ENCODE measurements at places on chromosomes 6 and 20. TPM values are rescaled to one million over a fixed set of nuclear protein-coding genes. Genes with fewer than 3 reads are reported as not detected.

- peaks cover 34% of the 10 kb centered on the region for H3K4me1 ChIP-seq
- no peaks in the 10 kb centered on the region for H3K27me3 ChIP-seq
- DNase-seq: no peak
- H3K27ac ChIP-seq: no peak overlapping the region
- no peaks in the 10 kb centered on the region for H3K36me3 ChIP-seq
These were observed 4.5 kb upstream of the SDC4 start for GRCh38 chr20:45352729-45353128.

GRCh38 chr6:83546636-83547035 lies 34.3 kb downstream of the PRSS35 start:
- no peak overlapping the region for H3K4me3 ChIP-seq
- no peak for DNase-seq
- no peak overlapping the region for H3K27ac ChIP-seq
- no peaks in the 10 kb centered on the region for H3K4me1 ChIP-seq
- no peaks in the 10 kb centered on the region for H3K36me3 ChIP-seq
- H3K27me3 ChIP-seq: no peaks in the 10 kb centered on the region

DNA sequence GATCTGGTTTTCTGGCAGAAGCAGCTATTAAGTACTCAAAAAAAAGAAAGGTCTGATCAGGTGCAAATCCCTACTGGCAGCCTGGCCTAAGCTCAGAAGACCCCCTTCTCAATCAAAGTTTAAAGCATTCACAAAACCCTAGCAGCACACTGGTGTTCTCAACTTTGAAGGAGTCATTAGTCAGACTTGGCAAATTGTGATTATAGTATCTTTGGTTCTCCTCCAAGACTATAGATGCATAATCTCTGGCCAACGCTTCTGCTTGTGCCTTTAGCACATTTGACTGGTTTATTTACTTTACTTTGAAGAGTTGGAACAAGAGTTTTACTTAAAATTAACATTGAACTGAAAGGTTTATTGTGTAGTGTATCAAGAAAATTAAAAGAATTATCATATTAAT lies 248.9 kb downstream of the PTPRK start:
- DNase-seq: peak; percentile 55
- no peak overlapping the region for H3K27ac ChIP-seq
- no peak overlapping the region for H3K4me3 ChIP-seq
- no peaks in the 10 kb centered on the region for H3K27me3 ChIP-seq

DNA sequence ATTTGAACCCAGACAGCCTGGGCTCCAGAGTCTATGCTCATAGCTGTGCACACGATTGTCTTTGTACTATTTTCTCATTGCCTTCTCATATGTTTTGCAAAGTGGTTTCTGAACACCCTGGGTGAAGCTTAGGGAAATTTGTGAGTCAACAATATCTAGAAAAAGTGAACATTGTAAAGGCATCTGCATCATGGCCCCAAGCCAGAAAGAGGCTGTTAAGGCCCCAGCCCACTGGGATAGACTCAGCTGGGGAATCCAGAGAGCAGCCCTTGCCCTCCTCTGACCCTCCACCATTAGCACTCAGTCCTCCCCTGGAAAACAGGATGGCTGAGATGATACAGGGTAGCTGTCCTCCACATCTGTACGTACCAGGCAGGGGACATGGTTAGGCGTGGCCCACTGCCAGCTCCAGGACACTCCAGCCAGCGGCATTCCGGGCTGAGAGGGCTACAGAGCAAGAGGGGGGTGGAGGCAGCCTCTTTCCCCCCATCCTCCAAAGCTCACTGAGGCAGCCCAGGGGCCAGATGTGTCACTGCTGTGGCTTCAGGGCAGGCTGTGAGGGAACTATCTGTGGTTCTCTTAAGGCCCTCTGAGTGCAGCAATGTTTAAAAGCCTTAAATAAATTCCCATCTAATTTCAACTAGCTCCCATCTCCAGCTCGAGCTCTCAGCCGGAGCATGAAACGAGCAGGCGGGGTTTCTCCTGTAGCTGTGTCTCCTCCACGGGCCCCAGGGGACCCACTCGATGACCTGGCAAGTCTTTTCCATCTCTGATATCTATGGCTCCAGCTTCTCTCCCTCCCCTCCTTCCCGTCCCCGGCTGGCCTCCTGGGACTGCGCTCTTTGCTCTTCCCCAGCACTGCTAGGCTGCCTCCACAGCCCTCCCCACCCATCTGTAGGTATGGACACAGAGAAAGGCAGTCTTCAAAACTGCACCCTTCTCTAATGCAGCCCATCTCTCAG lies 209.4 kb upstream of the LRFN2 start:
- H3K4me3 ChIP-seq: no peak overlapping the region
- no peak overlapping the region for H3K27ac ChIP-seq
- DNase-seq: no peak
- H3K36me3 ChIP-seq: no peaks in the 10 kb centered on the region

DNA sequence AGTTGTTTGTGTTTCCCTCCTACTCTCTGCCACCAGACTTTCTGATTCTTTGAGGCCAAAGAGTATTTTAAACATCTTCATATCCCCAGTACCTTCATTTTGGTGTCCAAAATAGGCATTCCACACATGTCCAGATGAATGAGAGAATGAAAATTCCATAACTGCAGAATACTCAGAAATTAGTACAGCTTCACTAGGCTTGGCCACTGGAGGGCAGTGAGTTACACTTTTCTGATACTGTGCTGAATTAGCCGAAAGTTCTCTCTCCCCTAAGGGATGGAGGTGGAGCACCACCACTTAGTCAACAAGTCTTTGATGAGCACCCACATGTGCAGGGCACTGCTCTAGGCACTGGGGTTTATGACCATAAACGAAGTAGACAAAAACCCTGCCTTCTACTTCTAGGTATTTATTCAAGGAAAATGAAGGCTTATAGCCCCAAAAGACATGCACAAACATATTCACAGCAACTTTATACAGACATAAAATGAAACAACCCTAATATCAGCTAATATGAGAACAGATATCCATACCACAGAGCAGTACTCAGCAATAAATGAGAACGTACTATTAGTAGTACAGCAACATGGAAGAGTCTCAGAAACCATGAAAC lies 46.1 kb upstream of the TMEM217 start:
- no peaks in the 10 kb centered on the region for H3K27me3 ChIP-seq
- DNase-seq: peak; percentile 29
- no peak overlapping the region for H3K27ac ChIP-seq

DNA sequence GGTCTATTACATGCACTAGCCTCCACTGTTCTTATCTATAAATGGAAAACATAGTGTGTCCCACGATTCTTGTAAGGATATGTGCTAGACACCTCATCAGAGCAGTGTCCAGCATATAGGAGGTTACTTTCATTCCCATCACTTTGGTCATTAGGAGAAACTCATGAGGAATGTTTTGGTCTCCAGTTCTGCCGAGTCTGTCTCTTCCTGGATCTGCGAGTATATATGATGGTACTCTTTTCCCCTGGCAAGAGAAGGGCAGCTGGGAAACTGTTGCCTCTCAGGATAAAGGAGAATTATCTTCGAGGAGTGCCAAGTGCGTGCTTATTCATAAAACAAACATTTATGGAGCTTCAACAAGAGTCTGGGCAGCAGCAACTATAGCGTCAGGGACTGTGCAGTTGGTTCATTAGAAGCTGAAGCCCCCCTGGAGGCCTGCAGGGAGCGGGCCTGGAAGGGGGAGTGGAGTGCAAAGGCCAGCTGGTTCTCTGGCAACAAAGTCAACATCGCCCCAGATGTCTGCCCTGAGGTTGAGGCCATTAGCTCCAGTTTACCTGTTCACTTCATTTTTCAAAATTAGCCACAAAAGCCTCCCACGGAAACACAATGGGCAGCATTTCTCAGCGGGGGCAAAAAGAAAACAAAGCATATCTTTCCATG lies 811.9 kb downstream of the MAFB start:
- H3K27ac ChIP-seq: no peak overlapping the region
- DNase-seq: peak; percentile 47
- no peaks in the 10 kb centered on the region for H3K27me3 ChIP-seq
- no peak overlapping the region for H3K4me3 ChIP-seq
- H3K4me1 ChIP-seq: peaks cover 7% of the 10 kb centered on the region

DNA sequence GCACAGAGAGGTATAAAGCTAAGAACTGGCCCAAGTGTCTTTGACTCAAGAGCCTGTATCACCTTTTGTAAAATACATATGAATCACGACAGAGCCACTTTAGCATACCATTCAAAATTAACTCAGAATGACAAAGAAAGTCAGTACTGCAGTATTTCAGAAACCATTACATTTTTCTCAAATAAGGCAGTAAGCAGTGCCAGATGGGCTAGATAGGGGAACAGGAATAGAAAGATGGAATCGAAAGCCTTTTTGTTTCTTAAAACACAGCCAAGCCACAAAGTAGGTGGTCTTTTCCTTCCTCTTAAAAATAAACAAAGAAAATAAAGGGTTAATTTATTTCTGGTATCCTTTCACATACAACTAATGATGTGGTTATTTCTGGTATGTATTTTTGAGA lies 10.3 kb downstream of the CLDN20 start:
- peaks cover 34% of the 10 kb centered on the region for H3K4me1 ChIP-seq
- peaks cover 2% of the 10 kb centered on the region for H3K36me3 ChIP-seq
- H3K4me3 ChIP-seq: no peak overlapping the region
- DNase-seq: peak; percentile 62
- peak overlapping the region; percentile 70 for H3K27ac ChIP-seq
- no peaks in the 10 kb centered on the region for H3K27me3 ChIP-seq

GRCh38 chr20:44428174-44429016 lies 47.3 kb upstream of the TTPAL start:
- no peaks in the 10 kb centered on the region for H3K36me3 ChIP-seq
- no peak overlapping the region for H3K4me3 ChIP-seq
- peaks cover 14% of the 10 kb centered on the region for H3K27me3 ChIP-seq
- H3K27ac ChIP-seq: no peak overlapping the region

DNA sequence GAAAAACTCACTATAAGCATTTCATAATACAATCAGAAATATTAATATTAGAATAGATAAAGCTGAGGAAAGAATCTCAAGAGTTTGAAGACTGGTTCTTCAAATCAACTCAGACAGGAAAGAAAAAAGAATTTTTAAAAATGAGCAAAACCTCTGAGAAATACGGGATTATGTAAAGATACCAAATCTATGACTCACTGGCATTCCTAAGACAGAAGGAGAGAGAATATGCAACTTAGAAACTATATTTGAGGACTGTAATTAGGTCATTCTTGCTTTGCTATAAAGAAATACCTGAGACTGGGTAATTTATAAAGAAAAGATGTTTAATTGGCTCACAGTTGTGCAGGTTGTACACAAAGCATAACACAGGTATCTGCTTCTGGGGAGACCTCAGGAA lies 665.1 kb downstream of the RNF144B start:
- H3K36me3 ChIP-seq: no peaks in the 10 kb centered on the region
- H3K4me3 ChIP-seq: no peak overlapping the region
- H3K4me1 ChIP-seq: peaks cover 10% of the 10 kb centered on the region
- H3K27ac ChIP-seq: no peak overlapping the region
- H3K27me3 ChIP-seq: no peaks in the 10 kb centered on the region

- H3K27ac ChIP-seq: no peak overlapping the region
- H3K4me1 ChIP-seq: peaks cover 17% of the 10 kb centered on the region
- no peaks in the 10 kb centered on the region for H3K27me3 ChIP-seq
- no peak overlapping the region for H3K4me3 ChIP-seq
These were observed 86.6 kb upstream of the QKI start for GRCh38 chr6:163327921-163328320.

DNA sequence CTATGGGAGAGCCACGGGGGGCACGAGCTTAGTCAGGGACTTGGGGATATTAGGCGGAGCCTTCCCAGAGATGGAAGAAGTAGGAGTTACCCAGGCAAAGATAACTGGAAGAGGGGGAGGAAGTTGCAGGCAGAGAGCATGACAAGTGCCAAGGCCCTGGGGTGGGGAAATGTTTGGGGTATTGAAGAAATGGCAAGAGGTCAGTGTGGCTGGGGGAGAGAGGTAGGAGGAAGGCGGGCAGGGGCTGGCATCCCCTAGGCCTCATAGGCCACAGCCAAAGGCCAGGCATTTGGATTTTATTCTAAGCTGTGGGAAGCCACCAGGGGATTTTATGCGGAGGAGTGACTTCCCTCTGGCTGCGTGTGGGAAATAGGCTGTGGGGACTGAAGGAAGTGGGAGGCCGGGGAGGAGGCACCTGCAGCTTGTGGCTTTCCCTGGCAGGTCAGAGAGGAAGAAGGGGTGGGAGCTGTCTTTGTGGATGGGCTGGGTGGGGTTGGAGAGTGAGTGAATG lies 22.7 kb downstream of the SNAI1 start:
- no peak for DNase-seq
- no peak overlapping the region for H3K4me3 ChIP-seq
- H3K27ac ChIP-seq: no peak overlapping the region
- H3K27me3 ChIP-seq: peaks cover 3% of the 10 kb centered on the region

GRCh38 chr20:47361057-47361915 lies 4.8 kb upstream of the ZMYND8 start:
- no peak overlapping the region for H3K4me3 ChIP-seq
- peak overlapping the region; percentile 95 for H3K27ac ChIP-seq
- H3K27me3 ChIP-seq: no peaks in the 10 kb centered on the region
- DNase-seq: no peak
- H3K36me3 ChIP-seq: no peaks in the 10 kb centered on the region

DNA sequence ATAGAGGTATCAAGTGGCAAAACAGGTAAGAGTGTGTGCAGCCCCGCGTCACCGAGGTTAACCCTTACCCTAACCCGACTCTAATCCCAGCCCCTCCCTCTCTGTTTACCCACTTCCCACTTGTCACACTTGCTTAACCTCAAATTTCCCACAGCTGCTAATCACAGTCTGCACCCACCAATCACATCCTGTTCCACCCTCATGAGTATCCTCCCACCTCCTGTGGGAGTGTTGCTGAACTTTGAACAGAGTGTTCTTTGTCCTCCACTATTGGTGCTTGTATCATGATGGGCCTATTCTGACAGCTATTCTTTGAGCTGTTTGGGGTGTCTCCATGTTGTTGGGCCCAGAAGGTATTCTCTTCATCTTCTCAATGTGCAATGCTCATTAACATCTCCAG lies 487.8 kb downstream of the PTPRT start:
- no peaks in the 10 kb centered on the region for H3K36me3 ChIP-seq
- no peak for DNase-seq
- no peaks in the 10 kb centered on the region for H3K4me1 ChIP-seq
- H3K4me3 ChIP-seq: no peak overlapping the region

- peaks cover 26% of the 10 kb centered on the region for H3K4me1 ChIP-seq
- H3K4me3 ChIP-seq: no peak overlapping the region
- H3K27me3 ChIP-seq: no peaks in the 10 kb centered on the region
- H3K27ac ChIP-seq: no peak overlapping the region
- peaks cover 11% of the 10 kb centered on the region for H3K36me3 ChIP-seq
These were observed 42.8 kb upstream of the RNF8 start for GRCh38 chr6:37310966-37311365.

DNA sequence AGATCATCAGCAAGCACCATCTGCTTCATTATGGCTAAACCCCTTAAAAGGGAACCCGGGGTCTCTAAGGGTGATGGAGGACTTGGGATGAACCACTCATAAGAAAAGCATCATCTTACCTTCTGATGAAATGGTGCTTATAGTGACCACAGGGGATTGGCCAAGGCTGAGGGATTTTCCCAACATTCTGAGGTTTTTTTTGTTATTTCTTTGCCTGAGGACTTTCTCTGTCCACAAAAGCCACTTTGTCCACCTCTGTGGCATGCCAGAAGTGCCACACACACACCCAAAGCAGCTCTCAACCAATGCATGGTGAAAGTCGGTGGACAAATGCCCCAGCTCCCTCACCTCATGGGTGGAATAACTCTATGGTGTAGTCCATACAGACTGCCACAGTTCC lies 79.3 kb upstream of the TOP1 start:
- no peaks in the 10 kb centered on the region for H3K27me3 ChIP-seq
- H3K27ac ChIP-seq: no peak overlapping the region
- H3K36me3 ChIP-seq: no peaks in the 10 kb centered on the region
- H3K4me3 ChIP-seq: no peak overlapping the region
- peaks cover 6% of the 10 kb centered on the region for H3K4me1 ChIP-seq
- DNase-seq: no peak

The TPMT gene
- 11.7 TPM for total RNA-seq

The SPATA2 gene
- total RNA-seq: 7.3 TPM

The GRM1 gene
- 0.07 TPM for total RNA-seq

The RNF182 gene
- total RNA-seq: 8.3 TPM

The GNAS-AS1 gene
- 2.8 TPM for total RNA-seq

The SYS1 gene
- total RNA-seq: 25.2 TPM

The HLA-DQB2 gene
- not detected for total RNA-seq

The DST gene
- total RNA-seq: 442 TPM

The PNPLA1 gene
- total RNA-seq: not detected
